RPMI7951 (cell line): ENCODE measurements at places on chromosomes 5 and 9. TPM values are rescaled to one million over a fixed set of nuclear protein-coding genes. Genes with fewer than 3 reads are reported as not detected.
A peak's percentile ranks its signal among the peaks of the same experiment; 100 is the strongest.

- DNase-seq, result no peak
Observed at GRCh38 chr5:168676501-168676900, 97.3 kb upstream of the PANK3 start.

SEMA5A gene
- 12.0 and 14.3 TPM in 2 replicates for total RNA-seq

DNA sequence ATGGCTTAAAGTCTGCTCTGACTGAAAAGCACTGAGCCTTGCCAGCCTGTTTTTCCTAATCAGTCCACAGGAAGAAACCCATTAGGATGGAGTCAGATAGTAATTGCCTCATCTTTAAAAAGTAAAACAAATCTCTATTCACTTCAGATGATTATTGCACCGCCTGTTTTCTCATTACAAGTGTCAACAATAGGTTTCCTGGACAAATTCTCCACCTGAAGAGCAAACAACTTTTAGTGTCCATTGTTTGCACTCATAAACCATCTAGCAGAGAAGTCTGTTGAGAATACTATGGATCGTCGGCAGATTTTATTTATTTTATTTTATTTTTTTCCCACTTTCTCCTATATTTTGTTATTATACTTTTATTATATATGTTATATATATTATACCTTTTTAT lies 20.3 kb downstream of the C5orf63 start:
- DNase-seq, result no peak

RNF183 gene
- not detected in 2 replicates for total RNA-seq

- no peak for DNase-seq
Observed at GRCh38 chr5:132354381-132355139, 14.9 kb upstream of the SLC22A5 start.

GRCh38 chr5:2917093-2917492 lies 165.6 kb upstream of the IRX2 start:
- no peak for DNase-seq

PTGDS gene
- total RNA-seq, result 0.24 TPM in 1 of 2 replicates, not detected in the other

GRCh38 chr9:124060844-124061605 lies 49.5 kb downstream of the LHX2 start:
- DNase-seq, result no peak

DNA sequence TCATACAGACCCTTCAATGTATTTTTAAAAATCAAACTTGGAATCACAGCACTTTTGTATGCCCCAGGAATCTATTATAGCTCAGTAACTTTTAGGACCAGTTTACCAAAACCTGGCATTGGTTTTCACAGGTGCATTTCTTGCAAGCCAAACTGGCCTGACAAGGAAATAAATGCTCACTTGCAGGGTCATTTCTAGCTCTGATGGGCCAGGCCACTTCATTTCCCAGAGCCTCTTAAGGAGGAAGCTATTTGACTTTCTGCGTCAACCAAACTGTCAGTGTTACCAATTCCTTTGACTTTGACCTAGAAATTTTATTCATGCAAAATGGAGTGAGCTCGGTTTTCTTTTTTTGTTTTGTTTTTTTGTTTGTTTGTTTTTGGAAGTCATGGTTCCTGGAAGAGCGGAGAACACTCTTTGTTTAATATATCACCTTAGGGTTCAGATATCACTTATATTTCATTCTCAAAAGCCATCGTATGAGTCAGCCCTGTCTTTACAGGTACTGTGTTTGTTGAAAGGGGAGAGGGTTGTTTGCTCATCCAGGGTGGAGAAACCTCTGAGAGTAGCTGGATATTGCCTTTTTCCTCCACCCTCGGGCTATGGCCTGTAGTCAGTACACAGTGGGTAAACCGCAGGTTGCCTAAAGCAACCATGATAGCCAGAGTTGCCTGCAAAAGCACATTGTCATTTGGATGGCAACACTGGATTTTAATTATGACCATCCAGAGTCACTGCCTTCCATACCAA lies 58.9 kb downstream of the GNA14 start:
- no peak for DNase-seq

DNA sequence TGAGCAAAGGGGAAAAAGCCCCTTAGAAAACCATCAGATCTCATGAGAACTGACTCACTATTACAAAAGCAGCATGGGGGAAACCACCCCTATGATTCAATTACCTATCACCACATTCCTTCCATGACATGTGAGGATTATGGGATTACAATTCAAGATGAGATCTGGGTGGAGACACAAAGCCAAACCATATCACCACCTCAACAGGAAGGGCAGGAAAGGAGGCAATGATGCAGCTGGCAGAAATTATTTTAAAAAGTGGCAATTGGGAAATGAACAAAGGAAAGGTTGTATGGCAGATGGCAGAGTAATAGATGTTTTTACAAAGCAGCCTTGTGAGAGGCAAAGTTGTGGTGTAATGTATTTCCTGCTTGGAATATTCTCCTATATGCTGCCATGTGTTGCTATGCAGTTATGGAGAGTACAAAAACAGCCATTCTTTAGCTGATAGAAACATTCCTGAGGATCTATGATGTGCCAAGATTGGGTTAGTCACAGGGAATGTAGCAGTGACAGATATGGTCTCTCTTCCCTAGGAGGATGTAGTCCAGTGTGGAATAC lies 138.8 kb downstream of the SMC2 start:
- peak; percentile 70 for DNase-seq

ACTBL2 gene
- 0.10 and 0.24 TPM in 2 replicates for total RNA-seq

DOCK2 gene
- 12.5 and 13.0 TPM in 2 replicates for total RNA-seq

GRCh38 chr5:97541864-97542263 lies 358.8 kb upstream of the RIOK2 start:
- no peak for DNase-seq

GRCh38 chr9:87405677-87406542 lies 91.8 kb upstream of the DAPK1 start:
- no peak for DNase-seq

- DNase-seq, result no peak
Observed at GRCh38 chr9:15386465-15386864, 36.2 kb upstream of the SNAPC3 start.

- no peak for DNase-seq
Observed at GRCh38 chr5:79575996-79576395, 36.2 kb upstream of the TENT2 start.

DNA sequence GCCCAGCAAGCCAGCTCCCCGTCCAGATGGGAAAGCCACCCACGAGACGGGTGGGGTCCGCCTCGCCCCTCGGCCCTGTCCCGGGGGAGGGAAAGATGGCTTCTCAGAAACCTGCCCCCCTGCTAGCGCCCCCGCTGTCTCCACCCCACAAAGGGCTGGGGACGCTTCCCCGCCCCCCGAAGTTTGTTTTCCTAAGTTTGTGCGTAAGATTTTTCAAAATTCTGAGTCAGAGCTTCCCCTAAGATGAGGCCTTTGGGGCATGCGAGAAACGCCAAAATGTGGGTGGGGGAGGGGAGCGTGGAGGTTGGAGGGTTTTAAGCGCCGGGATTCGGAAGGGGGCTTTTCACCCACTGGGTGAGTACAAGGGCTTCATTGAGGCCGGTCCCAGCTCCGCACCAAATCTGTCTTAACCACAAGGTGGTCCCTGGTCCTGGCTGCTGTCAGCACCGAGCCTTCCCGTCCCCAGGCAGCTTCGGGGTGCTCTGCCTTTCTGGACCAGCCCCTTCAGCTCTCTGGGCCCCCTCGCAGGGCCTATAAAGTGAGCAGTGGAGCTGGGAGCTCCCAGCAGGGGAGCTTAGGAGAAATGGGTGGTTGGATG lies 32.3 kb downstream of the PRRX2 start:
- DNase-seq, result peak; percentile 24

DNA sequence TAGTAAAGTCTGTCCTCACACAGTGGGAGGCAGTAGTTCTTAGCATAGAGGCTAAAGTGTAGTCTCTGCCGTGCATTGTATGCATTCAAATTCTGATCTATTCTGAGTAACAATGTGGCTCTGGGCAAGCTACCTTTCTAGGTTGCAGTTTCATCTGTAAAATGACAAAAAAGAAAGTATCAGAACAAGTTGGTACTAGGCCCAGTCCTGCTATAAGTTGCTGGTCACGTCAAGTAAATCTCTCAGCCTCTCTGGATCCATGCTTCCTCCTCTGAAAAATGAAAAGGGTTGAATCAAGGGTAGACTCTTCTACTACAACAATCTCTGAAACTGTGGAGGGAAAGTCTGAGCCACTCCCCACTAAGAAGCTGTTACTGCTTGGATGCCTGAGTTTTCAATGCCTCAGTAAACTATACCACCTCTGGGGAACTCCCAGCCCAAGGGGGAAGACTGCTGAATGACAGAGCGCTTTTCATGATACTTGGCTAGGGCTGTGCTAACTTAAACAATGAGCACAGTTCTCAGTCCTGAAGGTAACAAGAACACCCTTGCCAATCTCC lies 34.5 kb upstream of the SPARC start:
- DNase-seq, result no peak

TNC gene
- 167 and 188 TPM in 2 replicates for total RNA-seq

- peak; percentile 57 for DNase-seq
Observed at GRCh38 chr9:117487555-117488175, 72.8 kb upstream of the ASTN2 start.
